ENCODE measurements at places on chromosomes 1 and 21.

DNA sequence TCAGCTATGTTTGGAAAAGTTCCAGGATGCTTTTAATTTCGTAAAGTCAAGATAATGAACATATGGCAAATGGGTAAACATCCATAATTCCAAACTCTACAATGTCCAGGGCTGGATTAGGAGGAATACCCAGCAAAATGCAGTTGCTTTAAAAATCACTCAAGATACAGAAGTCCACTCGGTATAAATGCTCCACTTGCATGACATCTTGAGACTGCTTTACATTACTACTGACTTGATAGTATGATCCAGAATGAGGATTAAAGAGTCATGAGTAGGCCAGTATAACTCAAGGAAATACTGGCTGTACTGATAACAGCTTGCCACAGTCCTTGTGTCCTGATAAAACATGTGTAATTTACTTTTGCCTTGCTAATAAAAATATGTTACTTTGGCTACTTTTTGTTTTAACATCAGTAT is 58.3 kb upstream of the ANGPTL3 start:
- H3K4me1 ChIP-seq, result no peaks in the 10 kb centered on the region
- DNase-seq, result no peak
- no peaks in the 10 kb centered on the region for H3K36me3 ChIP-seq
- H3K4me3 ChIP-seq, result no peak overlapping the region

GRCh38 chr1:175742790-175743459 is 470 bp downstream of the TNR start:
- no peaks in the 10 kb centered on the region for H3K36me3 ChIP-seq
- no peaks in the 10 kb centered on the region for H3K4me1 ChIP-seq
- no peak overlapping the region for H3K27ac ChIP-seq
- no peak for DNase-seq
- H3K27me3 ChIP-seq, result no peaks in the 10 kb centered on the region
- no peak overlapping the region for H3K4me3 ChIP-seq

DNA sequence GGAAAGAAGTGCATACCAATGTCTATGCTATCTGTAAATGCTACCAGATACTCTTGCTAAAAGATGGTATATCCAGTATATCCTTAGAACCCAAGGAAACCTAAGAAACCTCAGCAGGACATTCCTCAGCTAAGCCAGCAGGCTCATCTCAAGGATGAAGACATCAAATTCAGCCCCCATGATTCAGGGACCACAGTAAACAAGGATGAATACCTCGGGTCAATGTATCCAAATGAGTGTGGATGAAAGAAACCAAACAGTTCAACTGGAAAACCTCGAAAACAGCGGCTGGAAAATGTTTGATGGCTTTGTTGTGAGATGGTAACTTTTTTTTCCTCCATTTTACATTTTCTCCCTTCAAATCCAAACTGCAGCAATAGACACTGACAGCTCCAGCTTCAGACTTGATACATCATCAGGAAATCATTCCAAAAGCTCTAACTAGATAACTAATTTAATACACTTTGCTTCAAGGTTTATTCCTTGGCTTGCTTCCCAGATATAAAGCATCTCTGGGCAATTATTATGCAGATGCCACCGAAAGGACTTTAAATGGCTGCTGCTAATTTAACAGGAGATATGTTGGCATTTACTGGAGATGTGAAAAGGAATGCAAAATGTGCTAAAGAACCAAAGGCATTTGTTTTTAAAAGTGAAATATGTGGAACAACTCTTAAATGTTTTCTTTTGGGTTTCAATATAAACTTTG is 73.6 kb downstream of the SMYD2 start:
- H3K4me1 ChIP-seq, result no peaks in the 10 kb centered on the region
- H3K4me3 ChIP-seq, result no peak overlapping the region
- H3K36me3 ChIP-seq, result no peaks in the 10 kb centered on the region
- no peak overlapping the region for H3K27ac ChIP-seq

DNA sequence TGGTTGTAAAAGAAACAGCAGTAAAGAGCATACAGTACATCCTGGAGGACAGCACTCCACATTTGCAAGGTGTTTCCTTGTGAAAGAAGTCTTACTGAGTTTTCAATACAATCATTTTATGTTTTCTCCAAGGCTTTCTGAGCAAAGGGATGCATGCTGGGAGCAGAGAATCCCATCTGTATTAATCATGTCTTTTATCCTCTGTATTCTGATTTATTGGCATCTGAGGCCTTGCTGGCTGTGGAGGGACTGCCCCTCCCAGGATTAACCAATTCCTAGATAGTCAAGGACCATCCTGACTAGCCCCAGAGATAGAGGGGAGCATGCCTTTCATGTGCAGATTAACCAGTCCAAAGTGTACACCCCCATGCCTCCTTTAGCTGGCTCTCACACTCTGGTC is 476.3 kb downstream of the SIPA1L2 start:
- no peak for DNase-seq
- no peaks in the 10 kb centered on the region for H3K36me3 ChIP-seq
- no peak overlapping the region for H3K4me3 ChIP-seq
- H3K27me3 ChIP-seq, result no peaks in the 10 kb centered on the region

DNA sequence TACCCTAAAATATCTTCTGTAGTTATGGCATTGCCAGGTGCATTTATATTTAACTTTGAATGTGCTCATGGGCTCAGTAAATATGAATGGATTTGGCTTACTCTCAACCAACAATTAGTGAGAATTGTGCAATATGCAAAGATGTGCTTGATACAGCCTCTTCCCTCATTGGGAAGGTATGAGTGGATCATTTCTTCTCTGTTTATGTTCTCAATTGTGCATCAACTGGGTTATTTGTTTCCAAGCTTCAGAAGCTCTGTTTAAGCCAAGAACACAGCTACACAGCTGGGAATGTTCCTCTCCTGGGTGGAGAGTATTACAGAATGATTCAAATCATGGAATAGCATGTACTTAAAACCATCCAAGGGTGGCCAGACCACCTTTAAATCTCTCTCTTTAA is 17.6 kb upstream of the MAP1LC3C start:
- no peak overlapping the region for H3K4me3 ChIP-seq
- H3K4me1 ChIP-seq, result no peaks in the 10 kb centered on the region
- no peaks in the 10 kb centered on the region for H3K27me3 ChIP-seq
- no peak for DNase-seq

DNA sequence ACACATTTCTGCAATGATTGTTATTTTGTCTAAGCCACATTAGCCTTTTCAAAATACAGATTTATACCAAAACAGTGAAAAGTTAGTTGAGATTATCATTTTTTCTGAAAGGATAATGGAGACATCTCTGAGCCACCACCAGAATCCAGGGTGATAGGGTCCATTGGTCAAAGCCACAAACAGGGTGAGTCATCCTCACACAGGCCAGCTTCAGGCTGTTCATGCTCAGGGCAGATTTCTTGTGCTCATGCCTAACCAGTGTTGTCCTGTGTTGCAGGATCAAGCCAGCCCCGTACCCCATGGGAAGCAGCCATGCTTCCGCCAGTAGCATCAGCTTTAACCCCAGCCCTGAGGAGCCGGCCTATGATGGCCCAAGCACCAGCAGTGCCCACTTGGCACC is 13.4 kb downstream of the ELOA start:
- no peaks in the 10 kb centered on the region for H3K27me3 ChIP-seq
- no peaks in the 10 kb centered on the region for H3K4me1 ChIP-seq
- H3K27ac ChIP-seq, result no peak overlapping the region
- H3K4me3 ChIP-seq, result no peak overlapping the region
- peaks cover 90% of the 10 kb centered on the region for H3K36me3 ChIP-seq

GRCh38 chr1:226526801-226527595 is 21.6 kb upstream of the STUM start:
- no peak overlapping the region for H3K4me3 ChIP-seq
- no peak overlapping the region for H3K27ac ChIP-seq
- H3K27me3 ChIP-seq, result no peaks in the 10 kb centered on the region
- no peak for DNase-seq
- no peaks in the 10 kb centered on the region for H3K4me1 ChIP-seq

DNA sequence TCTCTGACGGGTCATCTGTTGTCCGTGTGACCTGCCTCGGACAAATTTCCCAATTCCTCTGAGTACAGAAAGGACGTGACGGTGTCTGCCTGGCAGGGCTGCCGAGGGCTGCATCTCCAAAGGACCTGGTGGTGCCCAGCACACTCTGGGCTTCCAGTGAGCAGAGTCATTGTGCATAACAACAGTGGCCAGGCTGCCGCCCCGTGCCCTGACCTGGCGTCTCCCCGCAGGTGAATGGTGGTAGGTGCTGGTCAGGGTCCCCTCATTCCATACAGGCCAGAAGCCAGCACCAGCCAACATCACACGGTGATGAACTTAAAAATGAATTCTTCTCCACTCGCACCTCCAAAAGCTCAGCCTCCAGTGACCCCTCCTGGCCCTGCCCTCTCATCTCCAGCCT is 28.2 kb downstream of the PRDM16 start:
- H3K27ac ChIP-seq, result no peak overlapping the region
- no peak for DNase-seq
- no peaks in the 10 kb centered on the region for H3K27me3 ChIP-seq
- H3K36me3 ChIP-seq, result no peaks in the 10 kb centered on the region
- no peaks in the 10 kb centered on the region for H3K4me1 ChIP-seq

DNA sequence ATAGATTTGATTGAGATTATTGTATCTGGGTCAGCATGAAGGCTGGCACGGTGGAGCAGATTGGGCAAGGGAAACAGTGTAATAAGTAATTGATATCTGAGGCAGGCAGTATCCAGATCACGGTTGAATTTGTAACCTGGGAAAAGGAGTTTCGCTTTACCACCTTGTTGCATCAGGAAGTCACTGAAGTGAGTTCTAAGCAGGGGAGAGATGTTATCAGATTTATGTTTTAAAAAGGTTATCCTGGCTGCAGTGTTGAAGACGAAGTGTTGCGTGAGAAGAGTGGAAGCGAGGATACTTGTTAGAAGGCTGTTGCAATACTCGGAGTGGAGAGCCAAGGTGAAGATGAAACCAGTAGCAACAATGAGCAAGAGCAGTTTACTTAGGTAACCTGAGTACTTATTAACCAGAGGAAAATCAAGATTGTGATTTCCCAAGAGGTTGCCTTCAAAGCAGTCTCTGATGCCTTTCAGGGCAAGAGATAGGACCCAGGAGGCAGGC is 77.8 kb downstream of the LHX9 start:
- H3K4me3 ChIP-seq, result no peak overlapping the region
- no peaks in the 10 kb centered on the region for H3K27me3 ChIP-seq
- DNase-seq, result no peak
- no peaks in the 10 kb centered on the region for H3K4me1 ChIP-seq
- no peak overlapping the region for H3K27ac ChIP-seq

DNA sequence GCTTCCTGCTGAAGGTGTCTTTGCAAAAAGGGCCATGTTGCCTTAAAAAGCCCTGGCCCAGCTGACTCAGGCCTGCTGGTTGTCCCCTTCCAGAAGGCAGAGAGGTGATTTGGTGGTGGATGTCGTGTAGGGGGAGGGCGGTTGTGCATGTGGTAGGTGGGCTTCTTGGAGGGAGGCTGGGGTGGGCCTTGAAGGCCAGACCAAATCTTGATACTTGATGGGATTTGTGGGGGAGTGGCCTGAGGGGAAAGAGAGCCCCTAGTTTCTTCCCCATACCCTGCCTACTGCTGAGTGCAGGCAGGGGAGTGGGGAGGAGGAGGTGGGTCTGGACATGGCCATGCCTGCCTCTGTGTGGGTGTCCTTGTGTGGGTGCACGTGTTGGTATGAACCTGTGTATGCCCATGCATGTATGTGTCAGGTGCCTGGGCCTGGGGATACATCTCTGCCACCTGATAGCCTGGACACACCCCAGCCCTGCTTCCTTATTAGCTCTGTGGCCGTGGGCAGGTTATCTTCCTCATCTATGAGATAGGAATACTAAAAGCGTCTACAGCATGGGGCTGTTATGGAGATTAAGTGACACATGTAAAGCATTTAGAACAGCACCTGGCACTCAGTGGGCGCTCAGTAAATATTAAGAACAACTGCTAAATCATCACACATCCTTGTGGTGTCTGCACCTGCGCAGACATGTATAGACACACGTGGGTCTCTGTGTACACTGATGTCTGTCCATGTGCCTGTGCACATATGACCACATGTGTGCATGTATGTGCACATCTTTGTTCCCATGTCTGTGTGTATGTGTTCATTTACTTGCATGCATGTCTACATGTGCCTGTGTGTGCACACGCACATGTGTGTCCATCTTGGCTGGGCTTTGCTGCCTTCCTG is 17.0 kb downstream of the FAM151A start:
- no peaks in the 10 kb centered on the region for H3K4me1 ChIP-seq
- H3K27ac ChIP-seq, result no peak overlapping the region
- no peaks in the 10 kb centered on the region for H3K27me3 ChIP-seq
- no peaks in the 10 kb centered on the region for H3K36me3 ChIP-seq

GRCh38 chr21:28885853-28886177 is 106.9 kb downstream of the LTN1 start:
- no peaks in the 10 kb centered on the region for H3K27me3 ChIP-seq
- H3K4me1 ChIP-seq, result no peaks in the 10 kb centered on the region
- H3K27ac ChIP-seq, result peak overlapping the region; percentile 83
- H3K4me3 ChIP-seq, result no peak overlapping the region
- H3K36me3 ChIP-seq, result peaks cover 8% of the 10 kb centered on the region
- DNase-seq, result no peak

Data from effector memory CD4-positive, alpha-beta T cell (primary cell).